ENCODE measurements at places on chromosomes 12 and 14.

- DNase-seq = peak; percentile 93
These were observed 131.2 kb downstream of the NUBPL start for GRCh38 chr14:31692376-31692781.

DNA sequence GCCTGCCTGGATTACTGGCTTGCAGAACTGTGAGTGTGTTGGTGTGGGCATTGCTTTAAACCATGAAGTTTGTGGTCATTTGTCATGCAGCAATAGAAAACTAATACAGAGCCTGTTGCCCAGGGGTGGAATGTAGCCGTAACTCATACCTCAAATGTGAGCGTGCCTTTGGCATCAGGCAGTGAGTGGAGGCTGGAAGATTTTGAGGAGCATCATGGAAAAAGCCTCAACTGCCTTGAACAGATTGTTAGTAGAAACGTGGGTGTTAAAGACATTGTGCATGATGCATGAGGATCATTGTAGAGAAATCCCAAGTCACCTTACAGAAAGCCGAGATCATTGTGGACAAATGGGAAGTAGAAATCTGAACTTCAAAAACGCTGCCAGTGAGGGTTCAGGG lies 580.5 kb downstream of the AACS start:
- no peak for DNase-seq

DNA sequence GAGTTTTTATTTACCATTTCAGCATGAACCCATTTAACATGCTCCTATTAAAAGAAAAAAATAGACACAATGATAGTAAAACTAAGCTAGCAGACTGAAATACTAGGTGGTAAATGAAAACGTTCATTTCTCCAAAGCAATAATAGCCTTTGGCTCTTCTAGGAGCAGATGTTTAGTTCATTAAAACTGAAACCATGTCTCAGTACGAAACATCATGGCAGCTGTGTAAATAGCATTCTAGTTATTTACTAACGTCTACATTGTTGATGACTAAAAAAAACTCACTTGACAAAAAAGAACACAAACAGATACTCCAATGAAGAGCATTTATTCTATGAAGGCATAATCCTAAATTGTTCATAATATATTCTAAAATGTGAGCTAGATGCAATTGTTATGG lies 17.9 kb downstream of the RECQL start:
- no peak for DNase-seq

- DNase-seq = no peak
These were observed 310.1 kb downstream of the SYT1 start for GRCh38 chr12:79174626-79175025.

- DNase-seq = no peak
These were observed 128.0 kb downstream of the BCAT1 start for GRCh38 chr12:24820872-24821271.

GRCh38 chr14:92774572-92774971 lies 19.5 kb upstream of the GOLGA5 start:
- DNase-seq = no peak

- DNase-seq = no peak
These were observed 570.0 kb upstream of the FLRT2 start for GRCh38 chr14:84959851-84960520.

DNA sequence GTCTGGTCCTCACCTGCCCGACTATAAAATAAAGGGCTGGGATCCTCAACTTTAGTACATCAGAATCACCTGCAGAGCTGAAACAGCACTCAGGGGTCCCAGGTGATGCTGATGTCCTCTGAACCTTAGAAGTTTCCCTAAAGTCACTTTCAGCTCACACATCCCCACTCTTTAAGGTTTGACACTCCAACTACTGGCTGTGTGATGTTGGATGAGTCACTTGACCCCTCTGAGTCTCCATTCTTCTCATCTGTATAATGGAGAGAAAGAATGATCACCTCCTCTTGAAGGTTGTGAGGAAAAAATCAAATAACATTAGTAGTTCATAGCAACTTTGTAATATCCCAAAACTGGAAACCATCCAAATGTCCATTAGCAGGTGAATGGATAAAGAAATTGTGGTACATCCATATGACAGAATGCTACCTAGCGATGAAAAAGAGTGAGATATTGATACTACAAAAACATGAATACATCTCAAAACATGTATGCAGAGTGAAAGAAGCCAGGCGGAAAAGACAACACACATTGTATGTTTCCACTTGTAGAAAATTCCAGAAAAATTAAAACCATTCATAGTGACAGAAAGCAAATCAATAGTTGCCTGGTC lies 13.3 kb downstream of the TMEM119 start:
- DNase-seq = no peak

DNA sequence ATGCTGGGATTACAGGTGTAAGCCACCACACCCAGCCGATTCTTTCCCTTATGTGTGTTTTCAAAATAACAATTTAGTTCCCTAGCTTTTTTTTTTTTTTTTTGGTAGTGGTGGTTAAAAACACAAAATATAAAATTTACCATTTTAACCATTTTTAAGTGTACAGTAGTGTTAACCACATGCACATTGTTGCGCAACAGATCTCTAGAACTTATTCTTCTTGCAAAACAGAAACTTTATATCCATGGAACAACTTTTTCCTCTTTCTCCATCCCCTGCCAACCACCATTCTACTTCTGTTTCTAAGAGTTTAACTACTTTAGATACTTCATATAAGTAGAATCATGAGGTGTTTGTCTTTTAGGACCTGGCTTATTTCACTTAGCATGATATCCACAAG lies 1.1 kb upstream of the NDUFA12 start:
- no peak for DNase-seq

DNA sequence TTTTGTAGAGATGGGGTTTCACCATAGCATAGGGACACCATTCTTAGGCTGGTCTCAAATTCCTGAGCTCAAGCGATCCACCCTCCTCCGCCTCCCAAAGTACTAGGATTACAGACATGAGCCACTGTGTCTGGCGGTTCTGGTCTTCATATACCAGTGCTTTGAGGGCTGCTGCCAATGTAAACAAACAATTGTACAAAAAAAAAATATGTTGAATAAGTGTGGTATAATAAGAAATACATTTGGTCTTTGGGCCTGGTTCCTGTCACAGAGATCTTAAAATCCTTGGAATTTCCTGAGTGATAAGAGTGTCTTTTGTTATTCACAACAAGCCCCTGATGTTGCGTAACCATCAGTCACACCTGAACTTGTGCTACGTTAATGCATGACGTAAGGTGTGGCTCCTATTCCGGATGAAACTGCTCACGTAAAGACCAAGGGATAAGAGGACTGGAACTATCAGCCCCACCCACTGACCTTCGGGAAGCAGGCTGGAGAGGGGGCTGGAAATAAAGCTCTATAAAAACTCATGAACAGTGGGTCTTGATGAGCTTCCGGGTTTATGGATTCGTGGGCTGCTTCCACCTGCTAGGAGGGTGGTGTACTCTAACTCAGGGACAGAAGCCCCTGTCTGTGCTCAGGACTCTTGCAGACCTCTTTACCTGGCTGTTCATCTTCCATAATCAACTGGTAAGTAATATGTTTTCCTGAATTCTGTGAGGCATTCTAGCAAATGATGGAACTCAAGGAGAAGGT lies 16.5 kb upstream of the RIMKLB start:
- no peak for DNase-seq

DNA sequence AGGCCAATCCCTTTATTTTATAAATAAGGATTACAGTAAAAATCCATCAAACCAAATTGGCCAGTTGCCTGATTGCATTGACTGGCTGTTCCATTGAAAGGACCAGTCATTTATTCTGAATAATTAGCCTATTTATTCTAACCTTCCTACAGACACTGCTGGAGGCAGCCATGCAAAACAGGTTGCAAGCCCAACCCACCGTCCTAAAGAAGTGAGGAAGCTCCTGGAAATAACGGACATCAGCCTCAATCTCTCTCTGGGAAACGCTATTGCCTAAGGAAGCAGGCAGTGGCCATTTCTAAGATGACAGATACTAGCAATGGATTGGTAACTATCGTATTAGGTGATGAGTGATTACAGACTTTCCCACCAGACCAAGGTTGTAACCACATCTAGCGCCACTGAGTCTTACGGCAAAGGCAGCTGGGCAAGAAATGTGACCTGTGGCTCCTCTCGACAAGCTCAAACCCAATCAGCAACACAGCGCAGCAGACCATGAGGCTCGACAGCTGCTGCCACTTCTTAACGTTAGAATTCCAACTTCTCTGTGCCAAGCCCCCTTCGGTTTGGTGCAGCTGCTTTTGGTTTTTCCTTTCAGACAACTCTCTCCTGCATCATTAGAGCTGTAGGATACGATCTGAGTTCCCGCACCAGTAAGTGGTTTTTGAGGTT lies 134.2 kb downstream of the KCNK10 start:
- no peak for DNase-seq

- DNase-seq = no peak
These were observed 112.4 kb upstream of the PTPRR start for GRCh38 chr12:71032933-71033332.

DNA sequence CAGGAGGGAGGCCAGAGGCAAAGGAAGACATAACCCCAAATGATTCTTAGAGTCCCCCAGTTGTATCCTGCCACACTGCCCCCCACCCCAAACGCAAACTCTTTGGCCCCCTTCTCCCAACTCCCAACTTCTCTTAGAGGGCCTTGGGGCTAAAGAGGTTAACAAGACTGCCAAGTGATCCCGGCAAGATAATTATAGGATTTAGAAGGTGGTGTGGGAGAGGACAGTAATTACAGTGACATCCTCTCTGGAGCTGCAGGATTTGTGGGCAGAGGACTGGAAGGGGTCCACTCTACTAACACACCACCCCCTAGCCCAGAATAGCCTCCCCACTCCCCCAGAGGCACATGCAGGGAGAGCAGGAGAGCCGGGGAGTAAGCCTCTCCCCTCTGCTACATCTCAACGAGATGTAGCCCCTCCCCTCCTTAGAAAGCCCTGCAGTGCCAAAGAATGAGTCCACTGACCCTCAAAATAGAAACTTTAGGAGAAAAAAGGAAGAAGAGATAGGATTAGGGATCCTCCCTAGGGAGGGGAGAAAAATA lies 5.3 kb upstream of the GDF11 start:
- no peak for DNase-seq

DNA sequence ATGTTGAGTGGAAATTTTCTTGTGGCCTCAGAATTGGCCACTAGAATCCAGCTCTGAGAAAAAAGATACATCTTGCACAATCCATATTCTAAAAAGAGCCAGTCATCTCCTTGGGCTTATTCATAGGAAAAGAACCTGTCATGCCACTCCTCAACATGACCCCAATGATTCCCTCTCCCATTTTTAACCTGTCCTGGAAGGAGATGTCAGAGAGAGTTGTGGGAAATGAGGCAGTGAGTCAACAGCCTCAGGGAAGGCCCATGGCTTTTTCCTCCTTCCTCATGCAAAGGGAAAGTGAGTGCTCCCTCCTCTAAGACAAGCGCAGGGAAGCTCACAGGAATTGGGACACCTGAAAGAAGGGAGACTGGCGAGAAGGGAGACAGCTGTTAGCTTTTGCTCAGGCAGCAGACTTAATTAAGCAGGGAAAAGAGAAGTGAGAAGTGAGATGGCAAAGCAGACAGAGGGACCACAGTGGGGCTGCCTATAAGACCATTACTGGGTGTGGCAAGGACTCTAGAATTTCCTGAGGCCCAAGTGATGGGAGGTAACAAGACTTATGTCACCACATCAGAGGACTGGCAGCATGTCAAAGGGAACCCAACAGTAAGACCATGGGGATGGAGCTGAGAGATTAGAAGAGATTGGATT lies 10.2 kb upstream of the DHRS7 start:
- DNase-seq = no peak

GRCh38 chr12:75571204-75571603 lies 59.8 kb upstream of the KRR1 start:
- no peak for DNase-seq

DNA sequence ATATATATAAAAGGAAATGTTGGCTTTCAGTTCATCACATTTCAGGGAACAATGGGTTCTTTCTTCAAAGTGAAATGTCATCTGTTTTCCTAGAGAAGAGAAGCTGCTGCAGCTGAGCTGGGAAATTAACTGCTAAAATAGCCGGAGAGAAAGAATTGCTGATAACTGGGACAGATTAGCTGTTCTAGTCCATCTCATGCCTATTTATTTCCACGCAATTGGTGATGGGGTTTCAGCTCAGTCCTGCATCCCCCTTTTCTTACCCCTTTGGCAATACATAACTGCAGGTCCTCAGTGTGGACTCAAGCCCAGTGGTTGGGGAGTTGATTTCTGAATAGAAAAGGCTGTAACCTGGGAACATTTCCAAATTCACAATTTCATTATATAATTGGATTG lies 436.9 kb upstream of the TMEM132C start:
- peak; percentile 41 for DNase-seq

DNA sequence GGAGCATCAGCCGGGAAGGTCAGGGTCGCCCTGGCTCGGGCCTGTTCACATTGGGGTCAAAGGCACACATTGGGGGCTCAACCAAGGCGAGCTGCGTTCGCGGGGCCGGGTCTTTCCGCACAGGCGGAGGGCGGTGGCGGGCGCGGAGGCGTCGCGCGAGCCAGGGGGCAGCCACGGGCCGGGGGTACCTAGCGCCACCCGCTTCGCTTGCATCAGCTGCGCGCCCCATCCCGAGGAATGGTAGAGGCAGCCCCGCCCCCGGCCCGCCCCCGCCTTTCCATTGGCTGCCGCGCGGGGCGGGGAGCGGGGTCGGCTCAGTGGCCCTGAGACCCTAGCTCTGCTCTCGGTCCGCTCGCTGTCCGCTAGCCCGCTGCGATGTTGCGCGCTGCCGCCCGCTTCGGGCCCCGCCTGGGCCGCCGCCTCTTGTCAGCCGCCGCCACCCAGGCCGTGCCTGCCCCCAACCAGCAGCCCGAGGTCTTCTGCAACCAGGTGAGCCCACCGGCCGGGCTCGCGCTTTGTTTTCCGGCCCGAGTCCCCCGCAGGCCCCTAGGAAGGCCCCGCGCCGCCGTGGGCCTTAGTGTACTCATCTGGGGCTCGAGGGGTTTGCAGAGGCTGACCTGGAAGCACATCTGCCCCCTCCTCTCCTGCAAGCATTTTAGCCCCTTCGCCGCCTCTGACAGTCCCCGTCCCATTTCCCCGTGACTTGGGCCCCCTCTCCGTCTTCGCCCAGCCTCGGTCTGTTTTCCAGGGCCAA lies at the start of gene ALDH2:
ALDH2 (plus strand) TSS at position 326 of the 754 bp plus-strand sequence; CDS start at position 376, 50 bp downstream.
- peak; percentile 94 for DNase-seq

DNA sequence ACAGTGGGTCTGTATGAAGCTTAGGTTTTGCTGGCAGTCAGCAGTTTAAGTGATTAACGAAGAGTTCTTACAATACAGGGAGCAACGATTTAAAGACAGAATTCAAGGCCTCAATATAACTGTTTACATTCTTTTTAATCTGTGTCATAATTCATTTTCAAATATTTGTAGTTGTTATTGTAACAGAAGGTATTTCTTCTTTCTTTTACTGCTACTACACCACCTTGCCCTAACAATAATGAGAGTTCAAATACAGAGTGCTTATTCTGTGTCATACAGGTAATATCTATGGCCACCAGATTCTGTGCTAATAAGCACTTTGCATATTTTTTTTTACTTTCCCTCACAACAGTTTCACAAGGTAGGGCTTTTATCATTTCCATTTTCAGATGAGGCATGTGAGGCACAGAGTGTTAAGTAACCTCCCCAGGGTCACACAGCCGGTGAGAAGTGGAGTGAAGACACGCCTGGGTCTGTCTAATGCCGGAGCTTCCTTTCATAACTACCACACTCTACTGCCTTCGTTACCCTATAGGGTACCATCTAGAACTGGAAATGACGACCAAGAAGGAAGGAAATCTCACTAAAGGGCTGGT lies 81.9 kb downstream of the PELI2 start:
- DNase-seq = no peak

All from spinal cord (tissue), 10 donors.